GM10248 (cell line): ENCODE measurements at places on chromosomes 11 and 22.

DNA sequence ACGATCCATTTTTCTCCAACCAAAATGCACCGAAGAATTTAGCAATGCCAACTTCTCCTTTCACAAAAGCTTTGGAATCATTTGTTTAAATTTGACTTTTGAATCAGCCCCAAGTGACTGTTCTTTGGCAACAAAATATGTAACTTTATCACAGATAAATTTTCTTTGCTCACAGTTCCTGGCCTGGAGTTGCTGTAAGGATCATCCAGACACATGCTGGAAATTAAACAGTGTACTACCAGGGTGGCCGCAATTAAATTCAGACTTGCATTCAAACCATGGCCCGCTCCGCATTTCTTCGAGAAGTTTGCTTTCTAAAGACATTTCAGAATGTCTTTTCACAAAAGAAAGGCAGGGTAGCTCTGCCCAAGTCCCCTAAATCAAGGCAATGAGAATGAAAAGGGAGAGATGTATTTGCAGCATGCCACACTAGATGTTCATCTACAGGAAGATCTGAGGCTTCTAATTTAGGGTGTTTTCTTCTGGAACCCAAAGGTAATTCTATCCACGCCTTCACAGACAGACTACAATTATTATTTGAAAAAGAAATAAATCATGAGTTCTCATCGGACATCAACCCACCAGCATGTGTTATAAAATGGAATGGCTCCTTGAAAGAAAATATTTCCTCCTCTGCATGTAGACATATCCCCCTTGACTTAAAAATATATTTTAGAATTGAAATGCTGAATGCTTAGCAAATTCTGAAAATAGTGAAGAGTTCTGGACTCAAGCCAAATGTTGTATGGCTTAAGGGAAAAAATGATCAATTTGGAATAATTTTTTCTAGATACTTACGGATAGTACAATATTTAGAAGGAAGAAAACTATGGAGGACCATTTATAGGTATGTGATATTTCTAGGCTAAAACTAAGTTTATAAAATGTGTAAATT, 189.7 kb upstream of the BLID start:
- no peak for DNase-seq

- DNase-seq, result no peak
Observed at GRCh38 chr22:48650323-48651035, 1177.2 kb downstream of the BRD1 start.

- peak; percentile 55 for DNase-seq
Observed at GRCh38 chr11:65274735-65275682, 13.2 kb downstream of the POLA2 start.

GRCh38 chr11:117084992-117085391, 13.2 kb downstream of the SIK3 start:
- DNase-seq, result no peak

GRCh38 chr11:93542811-93543229, 371 bp downstream of the SMCO4 start:
- no peak for DNase-seq

- DNase-seq, result no peak
Observed at GRCh38 chr11:9575260-9576240, 2.1 kb downstream of the WEE1 start.

DNA sequence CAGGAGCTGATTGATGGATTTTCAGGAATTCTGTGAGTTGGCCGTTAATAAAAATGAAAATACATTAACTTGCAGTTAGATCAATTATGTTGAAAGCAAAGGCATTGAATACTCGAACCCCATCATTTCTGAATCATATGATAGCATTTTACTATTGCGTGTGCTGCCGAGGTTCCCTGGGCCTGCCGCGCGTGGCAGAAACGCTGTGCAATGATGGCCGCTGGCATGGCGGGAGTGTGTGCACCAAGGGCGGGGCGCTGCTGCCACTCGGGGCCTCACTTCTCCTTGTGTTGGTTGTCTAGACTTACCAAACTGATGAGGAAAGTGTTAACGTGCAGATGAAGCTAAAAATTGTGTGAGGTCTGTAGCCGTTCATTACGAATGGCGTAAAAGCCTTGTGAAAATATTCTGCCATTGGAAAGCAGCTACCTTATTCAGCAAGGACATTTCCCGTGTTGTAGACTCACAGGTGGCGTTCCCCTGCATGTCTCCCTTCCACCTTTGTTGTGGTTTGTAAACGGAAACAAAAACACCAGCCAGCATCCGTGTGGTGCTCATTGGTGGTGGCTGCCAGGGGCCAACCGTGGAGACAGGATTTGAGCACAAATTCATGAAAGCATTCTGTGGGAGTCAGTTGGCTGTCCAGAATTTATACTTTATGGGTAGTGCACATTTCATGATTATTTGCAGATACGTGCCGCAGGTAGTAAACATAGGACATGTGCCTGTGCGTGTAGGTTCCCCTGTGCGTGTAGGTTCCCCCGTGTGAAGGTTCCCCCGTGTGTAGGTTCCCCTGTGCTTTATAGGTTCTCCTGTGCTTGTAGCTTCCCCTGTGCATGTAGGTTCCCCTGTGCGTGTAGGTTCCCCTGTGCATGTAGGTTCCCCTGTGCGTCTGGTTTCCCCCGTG, 5.9 kb upstream of the GRAMD4 start:
- peak; percentile 59 for DNase-seq

DNA sequence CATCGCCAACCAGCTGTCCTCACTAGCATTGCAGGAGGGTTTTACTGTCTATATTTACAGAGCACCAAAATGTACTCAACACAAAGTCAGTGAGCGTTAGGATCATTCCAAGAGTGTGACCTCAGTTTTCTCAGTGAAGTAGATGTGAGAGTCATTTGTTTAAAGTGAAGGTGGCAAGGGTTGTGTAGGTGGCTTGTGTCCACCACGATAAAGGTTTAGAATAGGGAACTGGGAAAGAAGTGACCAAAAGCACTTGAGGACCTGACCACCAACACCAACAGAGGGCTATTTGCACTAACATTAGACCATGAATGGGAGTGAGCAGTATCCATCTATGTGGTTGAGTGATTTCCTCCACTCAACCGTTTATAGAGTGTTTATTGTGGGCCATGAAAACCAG, 152.5 kb upstream of the POU2AF2 start:
- no peak for DNase-seq

- DNase-seq, result no peak
Observed at GRCh38 chr11:72493426-72494108, 59.2 kb upstream of the CLPB start.

- no peak for DNase-seq
Observed at GRCh38 chr11:57624864-57625263, 24.8 kb downstream of the YPEL4 start.

DNA sequence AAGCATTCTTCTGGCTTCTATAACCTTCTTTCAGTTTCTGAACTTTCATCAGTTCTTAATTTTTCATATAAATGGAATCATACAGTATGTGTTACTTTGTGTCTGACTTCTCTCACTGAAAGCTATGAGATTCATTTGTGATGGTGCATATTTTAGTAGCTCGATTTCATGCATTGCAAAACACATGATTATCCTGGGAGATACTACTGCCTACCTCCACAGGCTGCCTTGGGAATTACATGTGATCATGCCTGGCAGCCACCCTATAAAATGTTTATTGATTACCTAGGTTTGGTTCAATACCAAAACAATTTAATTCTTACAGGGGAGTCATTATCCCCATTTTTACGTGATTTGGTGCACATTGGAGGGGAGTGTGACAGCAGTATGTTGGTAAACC, 34.1 kb upstream of the PAK1 start:
- DNase-seq, result no peak

GRCh38 chr22:41289671-41290070, 3.7 kb upstream of the RANGAP1 start:
- no peak for DNase-seq

GRCh38 chr22:23781065-23781464, 5.7 kb upstream of the SMARCB1 start:
- DNase-seq, result no peak

- DNase-seq, result no peak
Observed at GRCh38 chr11:1126935-1127663, 30.7 kb upstream of the MUC5AC start.

DNA sequence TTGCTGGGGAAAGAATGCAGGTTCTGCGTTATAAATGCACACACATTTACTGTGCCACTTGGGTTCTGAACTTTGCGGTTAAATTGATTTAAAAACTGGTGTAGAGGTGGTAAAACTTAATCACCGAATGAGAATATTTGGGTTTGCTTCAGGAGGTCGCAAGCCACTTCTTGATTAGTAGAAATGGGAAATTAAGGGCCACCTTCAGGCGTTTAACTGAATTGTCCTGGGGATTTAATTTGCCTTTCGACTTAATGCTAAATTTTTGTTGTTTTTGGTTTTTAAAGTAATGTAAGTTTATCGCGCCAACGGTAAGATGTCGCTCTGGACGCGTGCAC, 459 bp upstream of the NCR3LG1 start:
- no peak for DNase-seq
